ENCODE measurements at places on chromosomes 4 and X.

DNA sequence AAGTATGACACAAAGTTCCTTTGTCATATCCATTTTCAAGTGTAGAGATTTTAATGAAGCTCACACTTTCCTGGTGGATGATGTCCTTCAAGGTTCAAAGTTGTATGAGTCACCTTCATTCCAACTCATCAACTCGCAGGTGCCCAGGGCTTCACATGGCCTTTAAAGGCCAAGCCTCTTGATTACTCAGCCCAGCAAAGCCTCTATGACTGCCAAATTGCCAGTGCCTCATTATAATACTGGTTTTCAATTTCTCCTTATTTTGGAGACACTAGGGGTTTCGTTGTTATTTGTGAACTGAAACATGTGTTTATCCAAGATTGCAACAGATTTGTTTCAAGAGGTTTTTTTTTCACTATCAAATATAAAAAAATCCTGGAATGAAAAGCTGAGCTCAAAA is 45.9 kb upstream of the PPP3CA start:
- no peak for DNase-seq

DNA sequence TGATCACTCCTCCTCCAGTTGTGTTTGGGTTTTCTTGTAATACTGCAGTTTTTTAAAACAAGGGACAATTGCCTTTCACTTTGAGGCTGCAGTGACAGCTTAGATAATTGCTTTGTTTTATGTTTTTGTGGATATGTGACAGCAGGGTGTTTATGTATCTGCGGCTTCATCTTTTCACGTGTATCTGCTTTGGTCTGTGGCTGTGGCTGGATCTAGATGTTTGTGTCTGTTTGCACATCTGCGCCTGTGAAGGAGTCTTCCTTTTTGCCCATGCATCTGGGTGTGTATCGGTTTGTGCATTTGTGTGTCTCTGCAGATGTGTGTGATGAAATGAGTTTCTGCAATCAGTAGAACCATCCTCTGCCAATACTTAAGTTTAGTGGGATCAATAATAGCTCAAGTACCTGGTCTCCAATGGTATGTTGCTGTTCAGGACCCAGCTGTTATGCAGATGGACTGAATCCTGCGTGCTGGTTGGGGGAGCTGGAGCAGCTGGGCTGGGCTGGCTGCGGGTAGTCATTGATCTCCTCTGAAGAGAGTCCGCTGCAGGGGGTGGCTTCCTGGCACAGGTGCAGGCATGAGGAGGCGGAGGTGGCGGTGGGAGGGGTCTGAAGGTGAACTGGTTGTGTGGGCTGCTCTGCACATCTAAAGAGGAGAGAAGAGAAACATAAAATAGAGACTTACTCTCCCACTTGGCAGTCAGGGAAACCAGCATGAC is 390.3 kb downstream of the SH2D1A start:
- no peak for DNase-seq

DNA sequence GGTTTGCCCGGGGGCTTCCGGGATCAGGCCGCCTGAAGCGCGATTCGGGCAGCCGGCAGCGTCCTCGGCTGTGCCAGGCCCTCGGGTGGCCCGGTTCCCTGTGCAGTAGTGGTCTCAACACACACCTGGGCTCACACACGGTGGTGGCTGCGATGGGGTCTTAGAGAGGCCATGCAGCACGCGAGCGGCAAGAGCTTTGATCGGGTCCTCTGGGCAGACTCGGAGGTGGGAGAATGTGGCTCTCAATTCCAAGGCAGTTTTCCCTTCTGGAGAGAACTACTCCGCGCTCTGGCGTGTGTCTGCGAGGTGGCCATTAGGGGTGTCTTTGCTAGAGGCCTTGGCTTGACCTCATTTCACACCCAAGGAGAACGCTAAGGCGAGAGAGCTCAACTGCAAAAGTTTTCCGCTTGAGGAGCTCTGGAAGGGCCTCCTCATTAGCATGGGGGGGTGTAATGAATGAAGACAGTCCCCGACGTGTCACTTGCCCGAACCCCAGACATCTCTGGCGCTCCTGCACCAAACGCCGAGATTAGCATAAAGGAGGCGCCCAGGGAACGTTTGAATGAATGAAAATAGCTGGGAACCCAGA is 771 bp upstream of the RBPJ start:
- no peak for DNase-seq

- no peak for DNase-seq
Measured at GRCh38 chr4:87326460-87326859, 3.8 kb upstream of the HSD17B13 start.

GRCh38 chr4:161359491-161359890 is 804.3 kb downstream of the FSTL5 start:
- no peak for DNase-seq

DNA sequence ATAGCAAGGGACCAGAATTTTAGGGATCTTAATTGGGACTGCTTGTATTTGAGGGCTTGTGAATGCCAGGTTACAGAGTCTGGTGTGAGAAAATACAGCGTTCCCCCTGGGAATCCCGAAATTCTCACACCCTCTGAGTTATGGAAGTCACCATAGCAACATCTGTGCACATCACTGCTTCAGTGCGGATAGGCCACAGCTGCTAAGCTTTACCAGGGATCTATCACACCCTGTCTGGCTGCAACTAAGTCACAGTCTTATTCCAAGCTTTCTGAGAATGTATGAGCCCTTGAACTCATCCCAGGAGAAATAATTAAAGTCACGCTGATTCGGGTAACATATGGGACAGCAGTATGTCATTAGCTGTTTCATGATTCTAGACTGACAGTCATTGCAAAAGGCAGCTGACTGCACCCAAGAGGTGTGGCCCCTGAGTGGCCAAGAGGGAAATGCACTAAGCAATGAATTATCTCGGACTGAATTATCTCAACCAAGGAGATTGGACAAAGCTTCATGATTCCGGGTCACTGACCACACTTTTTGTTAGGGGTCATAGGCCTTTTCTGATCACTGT is 46.7 kb upstream of the BTC start:
- DNase-seq = no peak

- no peak for DNase-seq
Measured at GRCh38 chr4:180542445-180543100, 1700.6 kb upstream of the TENM3 start.

DNA sequence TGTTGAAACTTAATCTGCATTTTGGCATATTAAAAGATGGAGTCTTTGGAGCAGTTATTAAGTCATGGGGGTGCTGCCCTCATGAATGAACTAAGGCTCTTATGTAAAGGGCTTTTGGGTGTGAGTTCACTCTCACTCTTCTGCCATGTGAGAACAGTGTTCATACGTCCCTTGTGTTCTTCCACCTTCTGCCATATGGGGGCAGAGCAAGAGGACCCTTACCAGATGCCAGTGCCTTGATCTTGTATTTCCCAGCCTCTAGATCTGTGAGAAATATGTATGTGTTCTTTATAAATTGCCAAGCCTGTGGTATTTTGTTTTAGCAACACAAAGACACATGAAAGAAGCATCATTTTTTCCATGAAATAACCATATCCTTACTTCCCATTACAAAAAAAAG is 213.9 kb downstream of the SPOCK3 start:
- DNase-seq = no peak
